ENCODE measurements at places on chromosomes 11 and 22. TPM values are rescaled to one million over a fixed set of nuclear protein-coding genes. Genes with fewer than 3 reads are reported as not detected.

CD6 gene
- total RNA-seq, result 0.33 TPM

TMEM132A gene
- 142 TPM for total RNA-seq

DDIAS gene
- 10.4 TPM for total RNA-seq

ALKBH8 gene
- total RNA-seq, result 2.8 TPM

TMEM191B gene
- 1.8 TPM for total RNA-seq

C11orf86 gene
- total RNA-seq, result not detected

KCNJ1 gene
- total RNA-seq, result not detected

CDC42BPG gene
- total RNA-seq, result 10.1 TPM

BARX2 gene
- not detected for total RNA-seq

CDHR5 gene
- under 0.01 TPM for total RNA-seq

Data from mesangial cell (primary cell).